ENCODE measurements at places on chromosomes 2 and 18.
A peak's percentile ranks its signal among the peaks of the same experiment; 100 is the strongest.

DNA sequence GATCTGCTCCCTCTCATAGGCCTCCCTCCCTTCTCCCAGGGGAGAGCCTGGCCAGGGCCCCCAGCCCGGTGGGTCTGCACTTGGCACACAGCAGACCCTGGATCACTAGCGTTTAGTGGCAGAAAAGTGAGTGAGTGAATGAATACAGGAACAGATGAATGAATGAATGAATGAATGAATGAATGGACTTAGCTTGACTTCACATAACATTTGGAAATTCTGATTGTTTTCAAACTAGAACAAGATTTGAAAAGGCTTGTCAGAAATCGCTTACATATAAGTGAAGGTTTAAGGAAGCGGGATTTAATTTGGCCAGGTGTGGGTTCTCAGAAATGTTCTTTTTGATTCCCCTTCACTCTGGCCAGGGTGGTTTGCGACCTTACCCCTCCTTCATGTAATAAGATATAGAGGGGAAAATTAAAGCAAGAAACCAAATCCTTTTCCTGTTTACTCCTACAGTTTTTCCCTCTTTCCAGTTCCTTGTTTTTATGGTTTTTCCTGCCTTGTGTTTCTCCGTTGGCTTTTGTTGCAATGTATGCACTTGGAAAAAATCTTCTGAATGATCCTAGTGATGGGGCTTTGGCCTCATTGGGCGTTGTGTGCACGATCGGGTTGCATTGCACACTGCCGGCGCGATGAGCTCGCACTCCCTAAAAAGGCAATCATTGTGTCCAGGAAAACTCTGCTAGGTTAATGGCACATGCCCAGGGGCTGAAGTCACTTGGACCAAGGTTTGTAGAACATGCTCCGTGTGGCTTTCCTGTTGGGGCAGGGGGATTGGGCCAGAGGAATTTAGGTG lies 16.4 kb downstream of the LRRFIP1 start:
- no peak for DNase-seq

- no peak for DNase-seq
Observed at GRCh38 chr2:228378696-228379425, 197.4 kb upstream of the SPHKAP start.

DNA sequence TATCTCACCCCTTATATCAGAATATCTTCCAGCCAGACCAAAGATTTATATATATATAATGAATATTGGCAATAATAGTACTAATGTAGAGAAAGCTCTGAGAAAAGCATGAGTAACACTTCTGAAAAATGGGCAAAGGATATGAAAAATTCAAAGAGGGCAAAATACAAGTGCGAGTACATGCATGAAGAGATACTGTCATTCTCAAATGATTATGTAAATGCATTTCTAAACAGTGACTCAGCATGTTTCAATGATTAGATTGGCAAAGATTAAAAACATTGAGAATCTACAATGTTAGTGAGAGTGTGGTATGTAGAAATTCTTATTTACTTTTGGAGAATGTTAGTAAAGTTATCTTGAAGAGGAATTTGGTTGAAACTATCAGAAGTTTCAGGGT lies 118.3 kb upstream of the NEDD4L start:
- DNase-seq: no peak

GRCh38 chr2:179057737-179058136 lies 7.8 kb upstream of the CCDC141 start:
- DNase-seq: no peak

DNA sequence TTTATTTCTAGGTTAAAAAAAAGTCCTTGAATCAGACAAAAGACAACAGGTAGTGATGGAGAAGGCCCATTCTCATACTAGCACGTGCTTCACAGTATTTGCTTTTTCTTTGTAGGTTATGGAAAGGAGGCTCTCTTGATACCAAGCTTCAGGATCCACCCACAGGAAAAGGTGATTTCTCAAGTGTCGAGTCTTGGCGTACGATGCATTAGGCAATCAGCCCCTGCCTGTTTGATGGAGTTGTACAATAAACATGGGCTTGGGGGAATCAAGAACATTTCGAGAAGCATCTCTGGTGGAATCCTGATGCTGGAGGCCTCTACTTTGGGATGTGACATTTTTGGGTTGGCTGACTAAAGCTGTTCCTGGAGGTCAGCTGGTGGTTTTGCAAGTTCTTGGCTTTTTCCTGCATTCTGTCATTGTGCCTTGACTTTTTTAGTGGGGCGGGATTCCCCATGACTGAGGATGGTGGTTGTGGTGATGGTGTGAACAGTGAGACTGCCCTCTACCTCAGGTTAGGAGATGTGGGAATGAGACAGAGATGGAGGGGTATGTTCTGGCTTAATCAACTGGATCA lies 231.5 kb upstream of the SPRED2 start:
- DNase-seq: no peak

DNA sequence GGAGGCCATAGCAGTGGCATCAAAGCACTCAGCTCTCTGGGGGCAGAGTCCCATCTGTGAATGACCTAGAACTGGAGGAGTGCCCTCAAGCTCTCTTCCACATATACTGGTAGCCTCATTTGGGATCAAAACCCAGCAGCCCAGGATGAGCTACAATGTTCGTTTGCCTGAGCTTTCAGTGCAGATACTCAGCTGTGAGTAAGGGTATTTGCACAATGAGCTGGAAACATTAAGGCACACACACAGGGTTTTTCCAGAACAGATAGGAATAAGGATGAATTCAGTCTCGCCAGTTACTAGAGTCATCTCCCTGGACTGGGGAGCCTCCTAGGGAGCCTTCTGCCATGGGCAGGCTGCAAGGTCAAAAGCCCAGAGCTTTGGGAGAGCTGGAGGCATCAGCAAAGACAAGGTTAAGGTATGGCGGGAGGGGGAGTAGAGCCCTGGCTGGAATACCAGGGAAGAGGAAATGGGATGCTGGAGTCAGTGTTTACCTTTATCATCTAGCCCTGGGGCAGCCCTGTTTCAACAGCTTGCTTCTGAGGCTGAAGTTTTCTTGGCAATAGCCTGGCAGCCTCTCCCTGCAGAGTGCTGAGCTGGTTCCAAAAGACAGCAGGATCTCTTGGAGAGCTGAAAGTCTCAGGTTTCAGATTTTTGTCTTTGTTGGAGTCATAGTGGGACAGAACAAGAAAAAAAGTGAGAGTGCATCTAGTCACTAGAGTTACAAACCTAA lies 187.7 kb downstream of the LOXHD1 start:
- DNase-seq: no peak

GRCh38 chr2:98832172-98832571 lies 101.2 kb upstream of the MGAT4A start:
- no peak for DNase-seq

GRCh38 chr2:63537306-63537705 lies 51.0 kb downstream of the WDPCP start:
- DNase-seq: no peak

DNA sequence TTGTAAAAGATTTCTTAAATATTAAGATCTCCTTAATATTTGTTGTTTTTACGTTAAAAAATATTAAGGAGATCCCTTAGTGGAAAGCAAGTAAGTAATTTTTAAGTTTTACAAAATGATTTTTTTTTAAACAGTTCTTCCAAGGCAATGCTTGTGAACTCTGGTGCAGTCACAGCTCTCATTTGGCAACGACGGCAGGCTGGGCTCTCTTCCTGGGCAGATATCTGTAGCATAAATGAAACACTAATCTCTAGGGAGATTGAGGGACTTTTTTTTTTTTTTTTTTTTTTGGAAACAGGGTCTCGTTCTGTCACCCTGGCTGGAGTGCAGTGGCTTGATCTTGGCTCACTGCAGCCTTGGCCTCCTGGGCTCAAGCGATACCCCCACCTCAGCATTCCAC lies 38.5 kb downstream of the GORASP2 start:
- DNase-seq: no peak

DNA sequence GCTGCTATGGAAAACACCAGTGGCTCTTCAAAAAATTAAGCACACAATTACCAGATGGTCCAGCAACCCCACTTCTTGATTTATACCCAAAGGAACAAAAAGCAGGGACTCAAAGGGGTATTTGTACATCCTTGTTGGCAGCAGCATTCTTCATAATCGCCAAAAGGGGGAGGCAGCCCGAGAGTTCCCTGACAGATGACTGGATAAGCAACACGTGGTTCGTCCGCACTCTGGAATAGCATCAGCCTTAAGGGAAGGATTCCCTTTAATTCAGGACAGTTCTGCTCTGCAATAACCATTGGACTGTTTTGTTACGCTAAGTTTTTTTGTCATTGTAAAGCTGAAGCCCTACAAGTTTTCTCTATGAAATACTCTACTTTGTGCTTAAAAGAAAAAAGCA lies 76.7 kb upstream of the TWIST2 start:
- no peak for DNase-seq

DNA sequence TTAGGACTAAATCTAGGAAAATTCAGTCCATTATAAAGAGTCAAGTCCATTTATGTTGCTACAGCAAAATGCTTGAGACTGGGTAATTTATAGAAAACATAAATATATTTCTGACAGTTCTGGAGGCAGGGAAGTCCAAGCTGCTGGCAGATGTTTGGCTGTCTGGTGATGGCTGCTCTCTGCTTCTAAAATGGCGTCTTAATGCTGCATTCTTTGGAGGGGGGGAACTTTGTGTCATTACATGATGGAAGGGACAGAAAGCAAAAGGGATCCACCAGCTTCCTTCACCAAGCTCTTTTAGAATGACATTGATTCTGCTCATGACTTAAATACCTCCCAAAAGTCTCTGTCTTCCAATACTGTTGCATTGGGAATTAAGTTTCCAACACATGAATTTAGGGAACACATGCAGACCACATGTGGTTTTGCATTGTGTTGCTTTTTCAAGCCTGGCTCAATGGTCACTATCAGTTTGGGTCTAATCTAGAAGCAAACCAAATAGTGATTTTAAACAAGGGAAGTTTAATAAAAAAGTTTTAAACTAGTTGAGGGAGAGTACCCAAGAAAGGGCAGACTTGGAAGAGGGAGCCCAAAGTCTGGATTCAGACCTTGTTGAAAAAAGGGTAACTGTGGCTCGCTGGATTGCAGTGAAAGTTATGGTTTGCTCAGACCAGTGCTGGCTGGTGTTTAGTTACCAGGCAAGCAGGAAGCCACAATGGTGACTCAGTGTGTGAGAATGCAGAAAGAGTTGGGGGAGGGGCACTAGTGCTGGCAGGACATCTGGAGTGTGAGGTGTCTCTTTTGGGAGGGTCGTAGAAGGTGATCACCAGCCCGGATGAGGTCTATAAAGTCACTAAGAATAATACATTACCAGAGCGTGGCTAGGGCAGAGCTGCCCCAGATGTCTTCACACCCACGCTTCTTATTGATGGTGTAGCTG lies 30.8 kb downstream of the C18orf54 start:
- DNase-seq: peak; percentile 6

DNA sequence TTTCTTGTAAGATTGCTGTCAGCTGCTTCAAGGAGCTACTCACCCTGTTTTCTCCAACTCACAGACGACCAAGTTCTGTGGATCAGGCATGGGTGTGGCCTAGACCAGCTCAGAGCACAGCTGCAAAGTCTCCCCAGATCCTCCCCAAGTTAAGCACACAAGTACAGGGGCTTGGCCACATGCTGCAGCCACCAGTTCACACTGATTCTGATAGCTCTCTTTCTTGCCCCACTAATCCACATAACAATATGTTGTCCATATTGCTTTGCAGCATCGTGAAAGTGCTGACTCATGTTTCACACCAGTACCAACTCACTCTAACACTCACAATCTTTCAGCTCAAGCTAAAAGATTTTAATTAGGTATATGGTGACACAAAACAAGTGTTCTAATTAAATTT lies 437.0 kb downstream of the PARD3B start:
- no peak for DNase-seq

GRCh38 chr2:40851661-40852060 lies 399.8 kb upstream of the SLC8A1 start:
- DNase-seq: no peak

- DNase-seq: no peak
Observed at GRCh38 chr18:5986257-5986931, 91.1 kb upstream of the TMEM200C start.

DNA sequence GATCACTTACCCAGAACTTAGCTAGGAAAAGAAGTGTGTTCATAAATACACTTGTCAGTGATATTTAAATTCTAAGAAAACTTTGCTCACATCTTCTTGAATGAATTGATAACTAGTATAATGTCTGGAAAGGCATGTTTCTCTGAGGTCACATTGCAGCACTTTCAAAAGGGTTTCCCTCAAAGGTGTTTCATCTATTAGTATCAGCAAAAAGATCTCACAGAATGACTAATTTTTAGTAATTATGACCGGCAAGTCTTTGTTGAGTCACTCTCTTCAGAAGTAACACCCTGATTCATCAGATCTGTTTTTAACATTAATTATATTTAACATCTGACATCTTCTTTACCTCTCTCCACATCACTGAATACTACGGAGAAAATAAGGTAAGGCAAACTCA lies 222.3 kb downstream of the IKZF2 start:
- DNase-seq: no peak

DNA sequence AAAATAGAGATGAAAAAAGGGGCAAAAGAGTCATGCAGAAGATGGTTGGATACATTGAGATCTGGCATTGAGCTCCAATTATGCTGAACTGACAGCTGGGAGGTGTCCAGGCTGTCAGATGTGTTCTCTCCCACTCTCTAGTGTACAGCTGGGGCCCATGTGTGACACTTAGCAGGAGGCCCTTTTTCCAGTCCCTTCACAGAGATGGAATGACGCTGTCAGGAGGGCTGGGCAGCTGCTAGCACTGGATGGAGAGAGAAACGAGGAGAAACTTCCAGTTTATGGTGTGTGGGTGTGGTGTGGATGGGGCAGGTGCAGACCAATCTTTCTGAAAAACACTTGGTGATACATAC lies 437.7 kb upstream of the HS6ST1 start:
- no peak for DNase-seq

DNA sequence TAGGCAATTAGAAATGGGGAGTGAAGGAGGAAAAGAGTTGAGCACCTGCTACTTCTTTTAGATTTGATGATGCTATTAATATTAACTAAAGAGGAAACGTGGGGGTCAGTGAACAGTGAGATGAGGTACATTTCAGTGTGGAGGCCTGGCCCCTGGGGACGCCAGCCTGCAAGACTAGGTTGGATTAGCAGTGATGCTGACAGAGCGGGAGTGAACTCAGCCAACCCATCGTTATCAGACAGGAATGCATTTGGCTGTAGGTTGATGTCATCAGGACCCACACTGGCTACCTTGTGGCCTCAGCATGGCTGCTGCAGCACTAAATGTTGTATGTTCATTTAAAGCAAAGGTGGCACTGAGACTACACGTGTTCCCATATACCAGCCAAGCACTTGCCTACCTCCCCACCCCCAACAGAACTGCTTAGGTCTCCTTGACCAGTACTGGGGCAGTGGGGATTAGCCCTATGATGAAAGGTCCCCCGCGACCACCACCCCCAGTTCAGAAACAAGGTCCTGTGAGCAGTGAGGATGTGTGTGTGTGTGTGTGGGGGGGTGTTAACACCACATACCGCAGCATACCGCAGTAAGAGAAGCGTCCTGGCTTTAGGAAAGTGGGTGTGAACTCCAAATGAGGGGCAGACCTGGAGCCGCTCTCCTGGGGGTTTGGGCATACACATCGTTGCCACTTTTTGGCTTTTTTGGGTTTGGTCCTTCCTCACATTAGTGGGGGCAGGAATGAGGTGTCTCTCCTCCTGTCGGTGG lies 26.0 kb downstream of the DGKD start:
- no peak for DNase-seq

- peak; percentile 13 for DNase-seq
Observed at GRCh38 chr2:175010848-175011254, 5.7 kb upstream of the CHN1 start.

All from BE2C (cell line).